ENCODE measurements at places on chromosomes 12 and 14. TPM values are rescaled to one million over a fixed set of nuclear protein-coding genes. Genes with fewer than 3 reads are reported as not detected.

- DNase-seq, result peak; percentile 53
These were observed 118.3 kb downstream of the DAAM1 start for GRCh38 chr14:59306775-59307174.

GRCh38 chr14:69441948-69442347 lies 42.6 kb upstream of the PLEKHD1 start:
- no peak for DNase-seq

GRCh38 chr12:109728921-109729320 lies 15.3 kb downstream of the FAM222A start:
- DNase-seq, result no peak

- no peak for DNase-seq
These were observed 119.1 kb downstream of the TTC7B start for GRCh38 chr14:90697132-90697531.

GRCh38 chr14:100486025-100486828 lies 101.0 kb downstream of the BEGAIN start:
- DNase-seq, result peak; percentile 83

- DNase-seq, result no peak
These were observed 28.2 kb downstream of the TTC7B start for GRCh38 chr14:90788031-90788430.

- no peak for DNase-seq
These were observed 2.1 kb upstream of the GPR132 start for GRCh38 chr14:105067140-105067968.

DNA sequence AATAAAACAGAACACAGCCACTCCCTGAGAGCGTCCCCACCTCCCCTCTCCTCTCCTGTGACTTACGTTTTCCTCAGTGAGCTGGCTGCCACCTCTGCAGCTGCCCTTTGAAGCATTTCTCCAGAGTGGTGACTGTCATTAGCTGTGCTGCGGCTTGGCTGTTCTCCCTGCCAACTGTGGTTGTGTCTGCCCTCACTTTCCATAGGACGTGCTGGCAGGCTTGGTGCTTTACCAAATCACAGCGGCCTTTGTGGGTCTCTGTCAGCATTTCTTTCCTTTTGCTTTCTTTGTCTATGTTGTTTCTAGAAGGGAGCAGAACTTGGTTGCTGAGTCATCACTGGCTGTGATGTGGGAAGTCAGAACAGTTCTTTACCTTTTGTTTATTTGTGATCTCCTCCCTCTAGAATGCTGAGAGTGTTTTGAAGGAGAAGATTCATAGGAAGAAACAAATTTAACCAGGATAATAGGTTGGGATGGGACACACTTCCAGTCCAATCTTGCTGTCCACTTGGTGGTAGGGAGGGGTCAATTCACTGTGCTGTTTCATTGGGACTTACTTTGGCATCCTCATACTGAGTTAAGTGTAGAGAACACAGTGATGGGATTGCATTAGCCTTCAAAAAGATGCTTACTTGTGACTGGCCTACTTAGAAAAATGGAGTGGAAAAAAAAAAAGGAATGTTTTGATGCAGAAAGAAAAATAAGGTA lies 88.2 kb downstream of the TMX1 start:
- peak; percentile 77 for DNase-seq

- peak; percentile 26 for DNase-seq
These were observed 317.8 kb downstream of the TMEM121 start for GRCh38 chr14:105844047-105844630.

DNA sequence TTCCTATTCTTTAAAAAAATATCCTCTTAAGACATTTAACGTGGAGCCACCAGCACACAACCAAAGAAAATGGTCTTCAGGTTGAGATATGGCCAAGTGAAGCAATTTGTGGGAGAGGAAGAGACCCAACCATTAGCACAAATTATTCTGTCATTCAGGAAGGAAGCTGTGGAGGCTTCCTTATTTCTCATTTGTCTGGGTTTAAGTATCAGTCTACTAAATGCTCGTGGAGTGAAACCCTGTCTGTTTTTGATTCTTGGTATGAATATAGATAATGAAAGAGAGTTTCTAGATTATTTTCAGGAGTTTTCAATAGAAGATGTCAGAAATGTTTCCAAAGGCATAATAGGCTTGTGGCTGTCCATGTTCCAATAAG lies 125.1 kb downstream of the GPR65 start:
- DNase-seq, result no peak

DNA sequence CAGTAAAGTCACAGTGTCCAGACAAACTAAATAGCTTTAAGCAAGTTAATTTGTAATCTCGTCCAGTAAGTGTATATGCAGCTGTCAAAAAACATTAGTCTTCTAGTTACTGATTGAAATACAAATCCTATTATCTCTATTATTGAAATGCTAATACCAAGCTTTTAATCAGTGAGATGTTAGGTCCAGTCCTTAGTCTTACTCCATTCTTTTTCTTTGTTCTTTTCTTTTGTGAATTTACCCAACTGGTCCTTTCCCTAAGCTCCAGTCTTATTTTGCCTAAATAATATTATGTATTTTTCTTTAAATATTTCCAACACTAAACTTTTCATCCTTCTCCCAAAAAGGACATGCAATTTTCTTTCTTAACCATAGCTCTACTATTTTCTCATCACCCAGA lies 57.2 kb downstream of the TSPAN19 start:
- no peak for DNase-seq

DNA sequence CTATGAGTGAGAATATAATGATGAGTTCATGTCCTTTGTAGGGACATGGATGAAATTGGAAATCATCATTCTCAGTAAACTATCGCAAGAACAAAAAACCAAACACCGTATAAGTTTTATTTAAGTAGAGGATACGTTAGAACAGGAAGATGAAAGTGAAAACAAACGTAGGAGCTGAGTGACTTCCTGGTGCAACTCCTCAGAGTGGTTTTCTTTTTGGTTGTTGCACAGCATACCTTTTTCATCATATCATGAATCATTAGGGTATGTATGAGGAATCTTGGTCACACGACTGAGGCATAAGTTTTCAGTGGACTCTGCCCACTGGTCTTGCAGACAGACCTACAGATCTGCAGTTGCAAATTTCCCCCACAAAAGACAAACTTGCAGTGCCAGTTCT lies 199.0 kb downstream of the LRFN5 start:
- DNase-seq, result no peak

DNA sequence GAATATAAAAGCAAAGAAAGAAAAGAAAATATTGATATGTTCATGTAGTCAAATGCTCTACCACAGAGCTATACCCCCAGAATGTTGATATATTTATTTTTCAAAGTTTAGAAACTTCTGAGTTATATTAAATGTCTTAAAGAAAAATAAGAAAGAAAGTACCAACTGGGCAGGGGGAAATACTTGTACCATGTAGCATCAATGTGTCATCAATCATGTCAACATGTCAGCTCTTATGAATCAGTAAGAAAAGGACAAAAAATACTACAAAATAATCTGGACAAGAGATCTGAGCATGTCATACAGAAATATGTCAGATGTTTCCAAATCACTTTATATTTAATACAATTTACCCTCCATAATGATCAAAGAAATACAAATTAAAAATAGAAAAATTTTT lies 595.1 kb upstream of the ATP2B1 start:
- DNase-seq, result no peak

DNA sequence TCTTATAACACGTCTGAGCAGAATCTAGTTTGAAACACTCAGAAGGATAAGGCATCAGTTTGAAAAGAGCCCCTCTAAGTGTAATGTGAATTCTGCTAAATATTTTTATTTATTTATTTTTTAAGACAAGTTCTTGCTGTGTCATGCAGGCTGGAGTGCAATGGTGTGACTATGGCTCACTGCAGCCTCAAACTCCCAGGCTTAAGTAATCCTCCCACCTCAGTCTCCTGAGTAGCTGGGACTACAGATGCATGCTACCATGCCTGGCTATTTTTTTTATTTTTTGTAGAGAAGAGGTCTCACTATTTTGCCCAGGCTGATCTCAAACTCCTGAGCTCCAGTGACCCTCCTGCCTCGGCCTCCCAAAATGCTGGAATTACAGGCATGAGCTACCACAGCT lies 225.9 kb upstream of the SEL1L start:
- DNase-seq, result no peak

GRCh38 chr14:49089107-49089506 lies 497.1 kb downstream of the RPS29 start:
- DNase-seq, result no peak

DNA sequence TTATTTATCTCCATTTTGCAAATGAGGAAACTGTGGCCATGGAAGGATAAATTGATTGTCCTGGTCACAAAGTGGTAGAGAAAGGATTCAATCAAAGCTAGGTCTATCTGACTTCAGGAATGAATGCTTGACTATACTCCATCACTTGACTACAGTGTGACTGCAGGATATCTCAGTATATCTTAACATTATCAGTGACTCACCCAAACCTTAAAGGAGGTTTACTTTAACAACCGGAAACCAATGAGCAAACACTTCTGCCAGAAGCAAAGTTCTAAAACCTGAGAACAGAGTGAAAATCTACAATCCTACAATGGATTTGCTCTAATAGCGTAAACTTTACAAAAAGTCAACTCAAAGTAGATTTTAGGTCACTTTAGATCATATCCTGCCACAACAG lies 277.0 kb downstream of the CEP128 start:
- DNase-seq, result no peak

DNA sequence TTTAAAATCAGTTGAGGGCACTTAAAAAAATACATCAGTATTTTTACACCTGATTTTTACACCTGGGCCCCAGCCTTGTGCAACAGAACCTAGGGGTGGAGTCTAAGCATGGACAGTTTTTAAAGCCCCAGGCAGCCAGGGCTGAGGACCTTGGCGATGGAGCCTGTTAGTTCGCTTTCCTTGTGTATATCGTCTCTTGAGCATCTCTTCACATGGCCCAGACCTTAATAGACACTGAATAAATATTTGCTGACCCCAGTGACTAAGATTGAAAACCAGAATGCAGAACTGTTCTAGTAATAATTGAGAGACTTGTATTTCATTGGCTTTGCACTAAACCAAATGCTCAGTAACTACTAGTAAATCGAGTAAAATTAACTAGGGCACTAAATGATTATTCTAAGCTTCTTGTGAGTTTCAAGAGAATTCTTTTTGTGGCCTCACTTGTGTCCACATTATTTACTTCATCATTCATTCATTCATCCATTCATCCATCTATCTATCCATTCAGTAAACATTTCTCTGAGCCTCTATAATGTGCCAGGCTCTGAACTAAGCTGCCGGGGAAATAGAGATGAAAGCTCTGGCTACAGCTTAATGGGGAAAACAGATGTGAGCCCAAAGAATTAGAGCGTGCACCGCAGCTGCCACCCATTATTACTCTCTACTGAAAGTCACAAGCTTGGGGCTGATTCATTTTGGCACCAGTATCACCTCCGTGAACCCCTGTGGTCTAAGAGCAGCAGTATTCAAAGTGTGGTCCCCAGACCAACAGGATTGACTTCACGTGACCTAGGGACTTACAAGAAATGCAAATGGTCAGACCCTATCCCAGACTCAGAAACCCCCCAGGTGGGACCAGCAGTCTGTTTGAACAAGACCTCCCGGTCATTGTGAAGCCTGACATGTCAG lies 30.7 kb upstream of the BCL7A start:
- no peak for DNase-seq

DNA sequence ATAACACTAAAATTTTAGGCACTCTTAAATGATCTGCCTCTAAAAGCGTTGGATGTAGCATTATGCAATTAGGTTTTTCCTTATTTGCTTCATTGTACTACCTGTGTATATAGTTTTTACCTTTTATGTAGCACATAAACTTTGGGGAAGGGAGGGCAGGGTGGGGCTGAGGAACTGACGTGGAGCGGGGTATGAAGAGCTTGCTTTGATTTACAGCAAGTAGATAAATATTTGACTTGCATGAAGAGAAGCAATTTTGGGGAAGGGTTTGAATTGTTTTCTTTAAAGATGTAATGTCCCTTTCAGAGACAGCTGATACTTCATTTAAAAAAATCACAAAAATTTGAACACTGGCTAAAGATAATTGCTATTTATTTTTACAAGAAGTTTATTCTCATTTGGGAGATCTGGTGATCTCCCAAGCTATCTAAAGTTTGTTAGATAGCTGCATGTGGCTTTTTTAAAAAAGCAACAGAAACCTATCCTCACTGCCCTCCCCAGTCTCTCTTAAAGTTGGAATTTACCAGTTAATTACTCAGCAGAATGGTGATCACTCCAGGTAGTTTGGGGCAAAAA lies 4.1 kb downstream of the CDKN1B start:
- DNase-seq, result peak; percentile 84

- no peak for DNase-seq
These were observed 3.1 kb downstream of the SMIM41 start for GRCh38 chr12:52082669-52082987.

DNA sequence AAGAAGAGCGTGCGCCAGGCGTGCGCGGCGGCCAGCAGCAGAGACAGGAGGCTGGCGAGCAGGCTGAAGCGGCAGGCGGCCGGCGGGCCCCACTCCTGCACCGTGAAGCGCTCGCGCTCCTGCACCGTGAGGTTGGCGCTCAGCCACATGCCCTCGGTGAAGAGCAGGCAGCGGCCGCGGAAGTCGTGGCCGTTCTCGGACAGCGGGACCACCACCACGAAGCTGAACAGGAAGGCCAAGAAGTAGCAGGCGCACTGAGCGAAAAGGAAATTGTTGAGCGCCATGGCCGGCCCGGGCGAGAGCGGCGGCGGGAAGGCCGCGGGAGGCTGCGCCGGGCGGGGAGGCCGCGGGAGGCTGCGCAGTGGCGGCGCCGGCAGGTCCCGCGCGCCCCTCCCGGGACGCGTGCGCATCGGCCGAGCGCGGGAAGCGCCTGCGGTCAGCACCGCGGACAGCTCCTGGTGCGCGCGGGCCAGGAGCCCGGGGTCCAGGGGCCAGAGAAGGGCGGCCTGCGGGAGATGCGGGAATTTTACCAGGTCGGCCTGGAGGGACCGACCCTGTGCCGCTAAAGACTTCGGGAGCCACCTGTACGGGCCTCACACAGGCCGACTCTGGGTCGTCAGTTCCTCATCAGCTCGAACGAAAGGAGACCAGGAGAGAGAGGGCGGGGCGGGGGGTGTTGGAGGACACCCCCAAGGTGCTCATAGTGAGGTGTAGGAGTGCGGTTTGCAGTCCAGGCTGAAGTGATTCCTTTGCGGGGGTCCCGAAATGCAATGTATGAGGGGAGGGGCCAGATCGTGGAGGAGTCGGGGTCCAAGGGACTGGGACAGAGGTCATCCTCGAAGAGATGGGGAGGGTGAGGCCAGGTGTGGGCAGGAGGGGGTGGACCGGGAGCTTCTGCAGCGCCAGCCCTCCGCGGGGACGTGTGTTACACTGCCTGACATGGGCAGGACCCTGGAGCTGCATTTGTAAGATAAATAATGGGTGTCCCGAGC lies at the start of gene TMEM179:
TSS of gene TMEM179 (minus strand) at position 315 of the 992 bp plus-strand sequence. CDS start at position 284, 31 bp downstream.
- no peak for DNase-seq

STXBP6 gene
- total RNA-seq, result 6.4 TPM

CLEC4C gene
- not detected for total RNA-seq

ABCD2 gene
- total RNA-seq, result not detected

LYZ gene
- not detected for total RNA-seq

ENO2 gene
- 5.3 TPM for total RNA-seq

NR2C1 gene
- 37.9 TPM for total RNA-seq

SLC8A3 gene
- total RNA-seq, result 4.5 TPM

CLEC14A gene
- not detected for total RNA-seq

SLC15A5 gene
- total RNA-seq, result not detected

TAS2R13 gene
- total RNA-seq, result 0.13 TPM

NPFF gene
- total RNA-seq, result not detected
